Esophagus (tissue), 2 donors: ENCODE measurements at places on chromosomes 7 and 10. TPM values are rescaled to one million over a fixed set of nuclear protein-coding genes. Genes with fewer than 3 reads are reported as not detected.

The AS3MT gene
- polyA plus RNA-seq, result 2.8 TPM

The TRPV5 gene
- not detected for polyA plus RNA-seq

The AKR1C8 gene
- not detected for polyA plus RNA-seq

The SMNDC1 gene
- 11.1 TPM for polyA plus RNA-seq

The IFIT2 gene
- 1.1 TPM for polyA plus RNA-seq

The ITGB8 gene
- polyA plus RNA-seq, result 4.2 TPM

The PLOD3 gene
- 9.7 TPM for polyA plus RNA-seq

The NPS gene
- polyA plus RNA-seq, result not detected

The ZNF485 gene
- polyA plus RNA-seq, result 1.8 TPM

The TUBAL3 gene
- 0.20 TPM for polyA plus RNA-seq

The SAMD9L gene
- 4.0 TPM for polyA plus RNA-seq

The DGKI gene
- polyA plus RNA-seq, result 0.12 TPM

The NEUROD6 gene
- polyA plus RNA-seq, result 0.01 TPM

The FGF8 gene
- not detected for polyA plus RNA-seq

The ZCCHC24 gene
- polyA plus RNA-seq, result 3.3 TPM

The SFRP4 gene
- 0.06 TPM for polyA plus RNA-seq

The PDE6C gene
- polyA plus RNA-seq, result not detected

The TFR2 gene
- 0.53 TPM for polyA plus RNA-seq

The LIPJ gene
- polyA plus RNA-seq, result not detected

The ENTPD7 gene
- polyA plus RNA-seq, result 2.5 TPM

The RPEL1 gene
- 0.02 TPM for polyA plus RNA-seq

The AOC1 gene
- polyA plus RNA-seq, result 0.75 TPM

The SNX10 gene
- 0.44 TPM for polyA plus RNA-seq
